ENCODE measurements at places on chromosomes 16 and 17. TPM values are rescaled to one million over a fixed set of nuclear protein-coding genes. Genes with fewer than 3 reads are reported as not detected.

DNA sequence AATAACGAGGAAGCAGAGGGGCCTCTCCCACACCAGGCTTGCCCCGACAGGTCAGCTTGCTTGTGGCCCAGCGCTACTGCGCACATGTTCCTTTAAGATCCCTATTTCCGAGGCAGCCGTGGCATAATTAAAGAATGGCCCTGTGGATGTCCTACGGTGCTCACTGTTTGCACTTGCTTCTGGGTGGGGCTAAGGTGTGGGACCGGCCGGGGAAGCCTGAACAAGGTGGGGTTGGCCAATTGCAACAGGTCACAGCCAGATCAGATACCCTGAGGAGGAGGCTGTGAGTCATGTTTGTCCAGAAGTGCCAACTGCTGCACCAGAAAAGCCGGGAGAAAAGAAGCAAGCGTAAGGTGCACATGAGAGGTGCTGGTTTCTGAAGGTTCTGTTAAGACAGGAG lies 158.5 kb upstream of the CACNG5 start:
- no peak overlapping the region for H3K4me3 ChIP-seq
- no peaks in the 10 kb centered on the region for H3K27me3 ChIP-seq
- DNase-seq, result no peak
- no peak overlapping the region for H3K27ac ChIP-seq
- no peaks in the 10 kb centered on the region for H3K4me1 ChIP-seq

GRCh38 chr16:1272453-1273198 lies 16.8 kb downstream of the TPSD1 start:
- no peak overlapping the region for H3K4me3 ChIP-seq
- no peak overlapping the region for H3K27ac ChIP-seq
- peaks cover 7% of the 10 kb centered on the region for H3K27me3 ChIP-seq
- H3K4me1 ChIP-seq, result no peaks in the 10 kb centered on the region

LAT gene
- total RNA-seq, result 3.3 TPM

DNA sequence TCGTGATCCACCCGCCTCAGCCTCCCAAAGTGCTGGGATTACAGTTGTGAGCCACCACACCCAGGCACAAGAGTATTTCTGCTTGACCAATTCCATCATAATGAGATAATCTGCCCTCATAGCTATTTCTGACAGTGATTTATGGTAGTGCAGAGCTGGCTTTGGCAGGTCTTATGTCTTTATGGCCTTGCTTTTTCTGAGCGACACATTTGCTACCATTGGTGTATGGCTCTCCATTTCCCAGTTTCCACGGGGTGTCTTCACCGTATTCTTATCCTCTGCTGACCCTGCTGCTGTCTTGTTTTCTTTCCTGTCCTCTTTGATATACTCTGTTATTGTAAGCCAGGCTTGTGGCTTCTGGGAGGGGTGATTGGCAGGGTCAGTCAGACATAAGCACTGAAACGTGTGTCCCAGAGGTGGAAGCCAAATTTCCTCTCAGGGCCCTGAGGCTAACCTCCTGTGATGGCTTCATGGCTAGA lies 161.1 kb upstream of the TBX2 start:
- DNase-seq, result peak; percentile 44
- H3K4me3 ChIP-seq, result no peak overlapping the region
- H3K36me3 ChIP-seq, result no peaks in the 10 kb centered on the region
- no peaks in the 10 kb centered on the region for H3K27me3 ChIP-seq

GRCh38 chr17:82414548-82415281 lies 3.4 kb upstream of the HEXD start:
- H3K27me3 ChIP-seq, result no peaks in the 10 kb centered on the region
- no peak overlapping the region for H3K4me3 ChIP-seq
- H3K27ac ChIP-seq, result no peak overlapping the region
- DNase-seq, result peak; percentile 22

DNA sequence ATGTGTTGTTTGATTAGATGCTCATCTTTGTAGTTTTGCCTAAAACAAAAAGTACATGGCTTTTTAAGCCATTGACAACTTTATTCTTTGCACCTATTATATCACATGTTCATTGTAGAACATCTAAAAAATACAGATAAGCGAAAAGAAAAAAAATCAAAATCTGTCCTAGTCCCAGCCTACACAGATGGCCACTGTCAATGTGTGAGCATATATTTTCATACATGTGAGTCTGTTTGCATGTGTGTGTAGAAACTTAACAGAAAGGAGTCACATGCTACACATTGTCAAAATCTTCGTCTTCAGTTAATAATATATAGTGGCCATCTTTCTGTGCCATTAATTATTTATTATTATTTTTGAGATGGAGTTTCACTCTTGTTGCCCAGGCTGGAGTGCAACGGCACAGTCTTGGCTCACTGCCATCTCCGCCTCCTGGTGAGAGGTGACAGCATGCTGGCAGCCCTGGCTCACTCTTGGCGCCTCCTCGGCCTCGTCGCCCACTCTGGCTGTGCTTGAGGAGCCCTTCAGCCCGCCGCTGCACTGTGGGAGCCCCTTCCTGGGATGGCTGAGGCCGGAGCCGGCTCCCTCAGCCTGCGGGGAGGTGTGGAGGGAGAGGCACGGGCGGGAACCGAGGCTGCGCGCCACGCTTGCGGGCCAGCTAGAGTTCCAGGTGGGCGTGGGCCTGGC lies 68.5 kb upstream of the AMZ2 start:
- no peaks in the 10 kb centered on the region for H3K27me3 ChIP-seq
- H3K36me3 ChIP-seq, result no peaks in the 10 kb centered on the region
- no peak for DNase-seq
- H3K4me3 ChIP-seq, result no peak overlapping the region

GRCh38 chr17:57892146-57892819 lies 42.4 kb upstream of the MRPS23 start:
- DNase-seq, result peak; percentile 66
- peak overlapping the region; percentile 14 for H3K4me3 ChIP-seq
- no peaks in the 10 kb centered on the region for H3K36me3 ChIP-seq
- H3K4me1 ChIP-seq, result peaks cover 46% of the 10 kb centered on the region
- no peaks in the 10 kb centered on the region for H3K27me3 ChIP-seq
- peak overlapping the region; percentile 92 for H3K27ac ChIP-seq

SMIM5 gene
- total RNA-seq, result 0.07 TPM

KREMEN2 gene
- 7.5 TPM for total RNA-seq
